Activated CD8-positive, alpha-beta memory T cell treated with anti-CD3 and anti-CD28 coated beads for 4 hours (primary cell): ENCODE measurements at places on chromosomes 5 and 9.

GRCh38 chr5:126658561-126658960 is 57.8 kb downstream of the PHAX start:
- DNase-seq: no peak

GRCh38 chr5:95746722-95747679 is 15.9 kb downstream of the RHOBTB3 start:
- no peak for DNase-seq

GRCh38 chr9:27933210-27934025 is 360.1 kb upstream of the C9orf72 start:
- no peak for DNase-seq

GRCh38 chr9:119639287-119639955 is 270.2 kb upstream of the BRINP1 start:
- no peak for DNase-seq

DNA sequence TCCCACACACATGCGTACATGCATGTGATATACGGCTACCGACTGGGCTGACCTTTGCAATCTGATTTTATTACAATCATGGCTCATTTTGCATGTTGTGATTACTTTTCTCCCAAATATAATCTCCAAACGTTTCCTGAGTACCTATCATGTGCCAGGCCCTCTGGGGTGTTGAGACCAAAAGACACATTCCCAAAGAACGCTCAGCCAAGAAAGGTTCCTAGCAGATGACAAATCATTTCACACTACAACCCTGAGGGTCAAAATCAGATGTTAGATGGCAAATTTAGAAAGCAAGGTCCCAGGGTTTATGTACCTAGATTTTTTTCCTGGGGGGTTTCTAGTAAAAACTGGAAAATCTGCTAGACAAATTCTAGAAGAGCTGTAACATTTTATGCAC is 32.4 kb upstream of the SLC25A51 start:
- DNase-seq: no peak

- no peak for DNase-seq
These were observed 219.8 kb downstream of the SLIT3 start for GRCh38 chr5:169081000-169081724.

GRCh38 chr9:113633782-113634595 is 170.5 kb downstream of the RGS3 start:
- DNase-seq: no peak

DNA sequence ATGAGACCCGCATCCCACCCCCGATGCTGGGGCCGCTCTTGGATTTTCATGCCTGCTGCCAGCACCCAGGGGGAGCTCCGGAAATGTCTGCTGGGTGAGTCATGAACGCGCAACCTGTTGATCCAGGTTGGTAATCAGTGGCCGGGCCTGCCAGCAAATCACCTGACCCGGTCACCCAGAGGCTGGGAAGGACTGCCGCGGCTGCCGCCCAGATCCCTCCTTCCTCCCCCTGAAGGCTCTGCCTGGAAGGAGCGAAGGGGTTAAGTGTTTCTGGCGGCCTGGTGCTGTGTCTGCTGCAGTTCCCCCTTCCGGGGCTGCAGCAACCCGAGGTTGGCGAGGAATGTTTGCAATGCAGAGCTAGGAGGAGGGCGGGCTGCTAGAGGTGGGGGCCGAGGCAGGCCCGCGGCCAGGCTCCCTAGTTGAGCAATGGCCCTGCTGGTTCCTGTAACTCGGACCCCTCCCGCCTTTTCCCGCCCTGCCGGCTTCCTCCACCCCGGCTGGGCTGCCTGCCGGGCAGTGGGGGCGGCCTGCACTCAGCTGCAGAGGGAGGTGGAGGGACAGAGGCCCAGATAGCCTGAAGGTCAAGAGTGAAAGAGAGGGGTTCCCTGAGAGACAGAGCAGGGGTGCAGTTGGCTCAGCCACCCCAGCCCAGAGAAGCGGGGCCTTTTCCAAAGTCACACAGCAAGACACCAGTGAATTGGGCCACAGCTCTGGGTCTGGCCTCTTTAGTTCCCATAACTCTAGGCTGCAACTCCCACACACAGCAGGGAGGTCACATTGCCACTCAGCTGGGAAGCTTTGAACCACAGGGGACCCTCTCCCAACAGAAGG is 156.3 kb upstream of the IER5L start:
- no peak for DNase-seq

DNA sequence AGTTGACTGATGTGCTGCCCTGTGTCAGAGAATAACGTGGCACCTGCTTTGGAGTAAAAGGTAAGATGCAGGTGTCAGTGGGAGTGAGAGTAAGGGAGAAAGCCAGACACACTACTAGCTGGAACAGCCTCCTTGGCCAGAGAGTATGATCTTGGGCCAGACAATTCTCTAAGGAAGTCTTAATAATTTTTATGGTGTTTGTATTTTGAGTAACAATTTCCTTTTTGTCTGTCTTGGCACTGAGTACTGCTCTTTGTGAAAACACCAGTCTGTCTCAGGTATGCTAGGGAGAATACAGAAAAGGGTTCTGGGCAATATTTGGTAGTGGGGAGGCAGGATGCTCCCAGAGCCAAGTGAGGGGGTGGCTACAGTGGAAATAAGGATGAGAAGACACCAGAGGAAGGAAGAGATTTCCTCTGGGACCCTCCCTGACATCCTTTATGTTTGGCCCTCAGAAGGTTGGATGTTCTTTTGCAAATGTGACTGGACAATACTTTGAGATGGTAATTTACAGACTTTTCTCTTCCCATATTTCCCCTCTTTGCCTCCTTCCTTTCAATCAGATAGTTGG is 20.6 kb upstream of the PRDM6 start:
- no peak for DNase-seq
